GM04504 (cell line): ENCODE measurements at places on chromosomes 6 and 20.

- no peak for DNase-seq
Measured at GRCh38 chr20:46142124-46142523, 24.0 kb downstream of the CD40 start.

- no peak for DNase-seq
Measured at GRCh38 chr20:44357020-44357419, 1.5 kb downstream of the HNF4A start.

DNA sequence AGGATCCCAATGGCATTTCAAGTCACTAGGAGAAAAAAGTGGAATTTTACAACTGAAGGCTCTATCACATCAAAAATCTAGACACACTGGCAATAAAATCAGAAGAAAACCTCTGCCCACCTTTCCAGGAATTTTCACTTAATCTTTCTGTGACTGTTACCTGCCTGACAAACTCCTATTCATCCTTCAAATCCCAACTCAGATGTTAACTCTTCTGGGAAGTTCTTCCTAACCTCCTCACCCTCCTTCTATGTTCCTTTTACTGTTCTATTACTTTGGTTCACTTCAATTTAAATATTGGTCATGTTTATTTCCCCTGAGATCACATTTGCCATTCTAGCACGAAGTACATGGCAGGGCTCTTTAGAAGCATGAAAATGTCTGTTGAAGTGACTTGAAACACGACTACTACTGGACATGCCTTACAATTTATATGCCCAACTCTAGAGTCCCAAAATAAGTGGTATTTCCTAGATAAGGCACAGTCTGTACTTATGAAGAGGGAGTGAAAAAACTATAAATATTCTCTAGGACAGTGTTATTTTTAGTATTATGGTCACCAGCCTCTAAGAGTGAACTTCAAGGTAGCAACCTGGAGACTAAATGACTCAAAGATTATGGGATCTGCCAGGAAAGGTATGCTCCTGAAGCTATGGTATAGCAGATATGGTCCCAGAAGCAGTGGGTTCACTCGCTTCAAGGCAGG, 17.1 kb downstream of the CHD6 start:
- no peak for DNase-seq

DNA sequence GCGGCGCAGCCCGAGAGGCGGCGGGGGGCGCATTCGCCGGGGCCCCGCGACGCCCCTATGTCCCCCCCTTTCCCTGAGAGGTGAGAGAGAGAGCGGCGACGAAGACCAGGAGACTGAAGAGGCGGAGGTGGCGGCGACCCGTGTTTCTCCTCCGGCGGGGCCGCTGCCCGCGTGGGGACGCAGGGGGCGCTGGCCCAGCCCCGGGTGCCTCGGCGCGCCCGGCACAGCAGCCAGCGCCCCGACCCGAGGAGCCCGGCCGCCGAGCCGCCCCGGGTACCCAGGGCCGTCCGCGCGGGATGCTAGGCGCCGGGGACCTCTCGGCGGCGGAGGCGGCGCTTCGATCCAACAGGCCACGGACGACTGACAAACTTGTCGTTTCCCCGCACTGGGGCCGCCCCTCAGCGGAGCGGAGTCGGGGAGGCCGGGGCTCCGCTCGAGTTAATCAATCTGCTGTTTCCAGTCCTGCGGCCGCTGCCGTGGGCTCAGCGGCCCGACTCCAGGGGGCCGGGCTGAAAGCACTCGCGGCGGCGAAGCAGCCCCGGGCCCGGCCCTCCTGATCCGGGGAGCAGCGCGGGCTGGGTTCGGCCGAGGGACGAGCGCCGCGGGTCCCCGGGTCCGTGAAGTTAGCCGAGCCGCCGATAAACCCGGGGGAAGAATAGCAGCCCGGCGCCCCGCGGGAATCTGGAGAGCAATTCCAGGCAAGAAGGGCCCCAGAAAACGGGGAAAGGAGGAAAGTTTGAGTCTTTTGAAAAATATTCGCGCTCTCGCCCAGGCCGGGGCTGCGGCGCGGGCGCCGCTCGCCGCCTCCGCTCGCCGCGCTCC, 631 bp downstream of the MDGA1 start:
- no peak for DNase-seq
